ENCODE measurements at places on chromosomes 16 and 17.

DNA sequence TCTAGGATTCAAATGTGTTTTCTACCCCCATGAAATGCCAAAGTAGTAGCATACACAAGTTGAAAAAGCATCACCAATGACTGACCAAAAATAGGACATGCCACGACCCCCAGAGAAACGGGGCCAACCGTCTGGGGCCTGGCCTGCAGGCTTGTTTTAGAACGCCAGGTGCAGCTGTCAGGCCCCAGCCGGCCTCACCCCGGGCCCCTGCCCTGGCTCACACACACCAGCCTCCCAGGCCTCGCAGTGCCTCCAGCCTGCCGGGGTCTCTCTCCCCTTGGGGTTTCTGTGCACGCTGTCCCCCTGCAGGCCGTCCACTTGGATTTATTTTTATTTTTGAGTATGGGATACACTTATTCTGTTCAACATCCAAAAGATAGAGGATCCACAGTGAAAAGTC, 7.9 kb downstream of the KATNB1 start:
- no peak for DNase-seq

DNA sequence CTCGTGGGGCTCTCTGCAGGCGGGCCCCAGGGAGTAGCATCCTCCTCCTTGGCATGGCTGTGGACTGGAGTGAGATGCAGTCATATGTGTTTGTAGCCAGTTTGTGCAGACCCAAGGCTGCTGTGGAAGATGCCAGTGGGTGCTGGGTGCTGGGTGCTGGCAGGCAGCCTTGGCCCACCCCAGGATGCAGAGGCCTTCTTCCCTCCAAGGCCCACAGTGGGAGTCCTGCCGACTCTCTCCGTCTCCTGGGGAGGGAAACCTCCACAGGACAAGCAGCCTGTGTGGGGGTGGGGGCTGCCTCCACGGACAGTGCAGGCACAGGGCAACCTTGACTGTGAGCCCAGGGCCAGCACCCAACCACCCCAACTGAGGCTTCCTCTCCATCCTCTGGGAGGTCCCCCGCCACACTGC, 13.8 kb upstream of the TMEM92 start:
- DNase-seq = no peak

- no peak for DNase-seq
These were observed 12.8 kb upstream of the CLEC18C start for GRCh38 chr16:70160821-70161220.

DNA sequence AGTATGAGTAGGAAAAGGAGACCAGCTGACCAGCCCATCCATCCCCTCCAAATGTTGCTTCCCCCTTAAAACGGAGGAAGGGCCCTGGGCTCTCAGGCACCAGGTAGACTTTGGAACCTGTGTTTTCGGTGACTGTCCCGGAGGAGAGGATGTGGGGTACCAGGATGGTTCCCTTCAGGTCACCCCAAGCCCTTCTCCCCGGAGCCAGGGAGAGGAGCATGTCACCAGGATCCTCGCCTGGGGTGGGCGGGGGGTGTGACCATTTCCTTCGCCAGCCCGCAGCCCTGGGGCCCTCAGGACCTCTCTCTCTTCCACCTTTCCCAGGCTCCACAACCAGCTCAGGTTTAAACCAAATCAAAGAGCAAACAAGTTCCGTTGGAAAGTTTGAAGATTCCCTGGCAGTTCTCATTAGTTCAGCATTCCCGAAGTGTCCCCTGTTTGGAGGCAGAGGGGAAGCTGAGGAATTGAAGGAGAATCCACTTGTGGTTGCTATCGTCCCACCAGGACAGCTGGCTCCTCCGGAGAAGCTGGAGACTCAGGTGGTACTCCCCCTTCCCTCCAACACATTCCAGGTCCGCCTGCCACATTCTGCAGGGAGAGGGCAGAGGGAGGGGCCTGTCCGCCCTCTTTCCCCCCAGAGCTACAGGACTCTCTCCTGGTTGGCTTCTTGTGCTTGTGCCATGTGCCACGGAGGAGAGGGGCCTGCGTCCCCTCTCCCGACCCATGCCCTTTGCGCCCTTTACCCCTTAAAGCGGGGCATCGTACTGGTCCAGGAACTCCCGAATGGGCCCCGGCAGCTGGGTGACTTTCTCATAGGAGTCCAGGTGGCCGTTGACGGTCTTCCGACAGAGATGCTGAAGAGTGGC, 2.0 kb downstream of the SOCS3 start:
- DNase-seq = no peak

Data from Jurkat, Clone E6-1 (cell line).